Tongue (tissue), 3 donors: ENCODE measurements at places on chromosomes 7 and 10. TPM values are rescaled to one million over a fixed set of nuclear protein-coding genes. Genes with fewer than 3 reads are reported as not detected.
A peak's percentile ranks its signal among the peaks of the same experiment; 100 is the strongest.

DNA sequence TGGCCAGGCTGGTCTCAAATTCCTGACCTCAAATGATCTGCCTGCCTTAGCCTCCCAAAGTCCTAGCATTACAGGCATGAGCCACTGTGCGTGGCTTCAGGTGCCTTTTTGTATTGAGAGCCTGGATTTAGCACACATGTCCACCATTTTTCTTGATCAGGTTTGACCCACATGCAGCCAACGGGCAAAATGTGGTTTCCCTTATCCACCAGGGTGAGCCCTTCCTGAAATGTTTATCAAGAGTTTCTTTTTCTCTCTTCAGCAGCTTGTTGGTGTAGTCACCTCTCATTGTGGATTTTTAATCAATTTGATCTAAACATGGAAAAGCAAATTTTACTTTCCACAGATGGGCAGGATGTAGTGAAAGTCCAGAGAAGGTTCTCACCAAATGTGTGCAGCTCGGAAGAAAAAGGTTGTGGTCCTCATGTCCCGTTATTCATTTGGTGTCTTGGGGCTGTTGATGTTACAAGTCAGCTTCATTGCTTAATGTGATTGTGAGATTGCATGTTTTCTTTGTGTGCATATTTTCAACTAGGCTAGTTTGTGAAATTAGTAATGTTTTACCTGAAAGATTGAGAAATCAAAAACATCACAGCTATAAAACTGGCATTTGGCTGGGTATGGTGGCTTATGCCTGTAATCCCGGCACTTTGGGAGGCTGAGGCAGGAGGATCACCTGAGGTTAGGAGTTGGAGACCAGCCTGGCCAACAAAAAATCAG is 28.9 kb downstream of the GUSB start:
- DNase-seq: no peak

RHOBTB1 gene
- 36.5 TPM for total RNA-seq

GRCh38 chr7:128447941-128448564 is 7.6 kb upstream of the HILPDA start:
- DNase-seq: no peak

- DNase-seq: no peak
Measured at GRCh38 chr10:73506491-73506890, 10.7 kb upstream of the PPP3CB start.

LRRC18 gene
- not detected for total RNA-seq

DNA sequence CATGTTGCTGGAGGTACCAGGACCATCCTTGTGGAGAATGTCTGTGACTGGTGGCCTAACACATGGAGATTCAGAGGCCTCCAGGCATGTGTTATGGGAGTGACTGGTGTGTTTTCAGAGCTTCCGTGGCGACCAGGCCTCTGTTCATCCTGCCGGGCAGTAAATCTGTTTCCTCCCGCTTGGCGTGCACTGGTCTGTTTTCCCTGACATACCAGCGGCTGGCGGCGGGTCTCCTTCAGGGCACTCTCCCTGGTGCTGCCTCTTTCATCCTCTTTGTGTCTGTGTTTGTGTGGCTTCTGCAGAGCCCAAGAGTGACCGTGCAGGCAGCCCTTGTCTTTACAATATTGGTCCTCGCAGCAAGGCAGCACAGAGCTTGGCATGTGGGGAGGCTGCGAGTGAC is 385.1 kb upstream of the MKI67 start:
- peak; percentile 39 for DNase-seq

GRCh38 chr10:35911954-35912353 is 269.9 kb upstream of the FZD8 start:
- DNase-seq: no peak

- DNase-seq: peak; percentile 46
Measured at GRCh38 chr7:69825113-69825972, 227.1 kb downstream of the AUTS2 start.
